WTC11 (cell line): ENCODE measurements at places on chromosomes 16 and 17.

DNA sequence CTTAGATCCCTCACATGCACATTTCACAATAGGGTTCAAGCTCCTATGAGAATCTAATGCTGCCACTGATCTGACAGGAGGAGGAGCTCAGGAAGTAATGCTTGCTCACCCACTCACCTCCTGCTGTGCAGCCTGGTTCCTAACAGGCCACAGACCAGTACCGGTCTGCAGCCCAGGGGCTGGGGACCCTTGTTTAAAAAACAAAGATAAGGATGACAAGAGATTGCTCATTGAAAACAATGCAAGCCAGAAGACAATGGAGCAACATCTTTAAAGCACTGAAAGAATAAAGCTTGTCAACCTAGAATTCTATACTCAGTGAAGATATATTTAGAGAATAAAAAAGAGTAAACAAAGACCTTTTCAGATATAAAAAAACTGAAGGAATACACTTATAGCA, 22.8 kb upstream of the FA2H start:
- no peak for DNase-seq

DNA sequence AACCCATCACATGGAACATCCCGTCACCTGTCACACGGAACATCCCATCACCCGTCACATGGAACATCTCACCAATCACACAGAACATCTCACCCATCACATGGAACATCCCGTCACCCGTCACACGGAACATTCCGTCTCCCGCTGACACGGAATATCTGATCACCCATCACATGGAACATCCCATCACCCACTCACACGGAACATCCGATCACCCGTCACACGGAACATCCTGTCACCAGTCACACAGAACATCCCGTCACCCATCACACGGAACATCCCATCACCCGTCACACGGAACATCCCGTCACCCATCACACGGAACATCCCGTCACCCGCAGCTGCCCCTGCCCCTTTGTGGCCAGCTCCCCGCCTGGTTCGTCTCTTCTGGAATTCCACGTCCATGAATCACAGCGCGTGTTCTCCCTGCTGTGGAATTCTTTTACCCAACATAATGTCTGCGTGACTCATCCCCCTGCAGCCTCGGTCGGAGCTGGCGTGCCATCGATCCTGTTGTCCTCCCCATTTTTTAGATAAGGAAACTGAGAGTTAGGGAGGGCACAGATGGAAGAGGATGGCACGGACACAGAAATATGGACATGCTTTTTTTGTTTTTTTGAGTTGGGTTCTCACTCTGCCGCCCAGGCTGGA, 5.6 kb downstream of the CPNE7 start:
- DNase-seq = no peak

- DNase-seq = no peak
Measured at GRCh38 chr16:78443542-78444364, 344.3 kb downstream of the WWOX start.

GRCh38 chr17:29140051-29140621, 40.1 kb downstream of the MYO18A start:
- DNase-seq = peak; percentile 83

GRCh38 chr16:85045641-85046471, 18.3 kb downstream of the KIAA0513 start:
- no peak for DNase-seq

GRCh38 chr16:81004646-81005353, 1.9 kb downstream of the CMC2 start:
- DNase-seq = no peak

DNA sequence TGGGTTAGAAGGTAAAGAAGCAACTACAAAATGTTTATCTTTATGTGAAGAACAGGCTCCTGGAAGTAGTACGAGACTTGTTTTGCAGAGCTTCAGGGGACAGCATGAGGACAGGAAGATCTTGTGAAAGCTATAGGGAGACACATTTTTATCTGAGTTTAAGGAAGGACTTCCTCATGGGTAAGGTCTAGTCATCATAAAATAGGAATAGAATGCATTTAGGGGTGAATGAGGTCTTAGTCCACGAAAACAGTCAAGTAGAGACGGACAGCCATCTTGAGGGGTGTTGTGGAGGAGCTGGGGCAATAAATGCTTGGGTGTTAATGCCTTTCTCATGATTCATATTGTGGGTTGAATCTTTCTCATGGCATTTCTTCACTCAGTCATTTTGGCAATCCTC, 24.3 kb downstream of the KCNJ16 start:
- no peak for DNase-seq

GRCh38 chr16:83814659-83814985, 6.8 kb downstream of the HSBP1 start:
- no peak for DNase-seq

- DNase-seq = peak; percentile 69
Measured at GRCh38 chr16:22188595-22189442, 17.3 kb upstream of the EEF2K start.

- DNase-seq = no peak
Measured at GRCh38 chr17:65359016-65359415, 202.4 kb downstream of the AXIN2 start.

DNA sequence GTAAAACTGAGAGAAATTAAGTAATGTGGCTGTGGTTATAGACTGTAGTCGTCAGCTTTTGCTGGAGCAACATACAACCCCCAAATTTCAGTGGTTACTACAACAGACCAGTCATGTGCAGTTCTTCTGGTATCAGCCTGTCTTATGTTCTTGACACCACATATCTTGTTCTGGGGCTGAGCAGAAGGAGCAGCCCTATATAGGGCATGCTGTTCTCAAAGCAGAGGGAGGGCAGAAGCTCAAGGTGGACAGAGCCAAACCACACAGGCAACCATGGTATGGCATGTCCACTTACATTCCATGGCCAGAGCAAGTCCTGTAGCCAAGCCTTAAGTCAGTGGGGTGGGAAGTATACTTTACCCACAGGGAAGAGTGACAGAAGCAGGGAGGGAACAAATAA, 7.7 kb downstream of the PRKAR1A start:
- DNase-seq = no peak

DNA sequence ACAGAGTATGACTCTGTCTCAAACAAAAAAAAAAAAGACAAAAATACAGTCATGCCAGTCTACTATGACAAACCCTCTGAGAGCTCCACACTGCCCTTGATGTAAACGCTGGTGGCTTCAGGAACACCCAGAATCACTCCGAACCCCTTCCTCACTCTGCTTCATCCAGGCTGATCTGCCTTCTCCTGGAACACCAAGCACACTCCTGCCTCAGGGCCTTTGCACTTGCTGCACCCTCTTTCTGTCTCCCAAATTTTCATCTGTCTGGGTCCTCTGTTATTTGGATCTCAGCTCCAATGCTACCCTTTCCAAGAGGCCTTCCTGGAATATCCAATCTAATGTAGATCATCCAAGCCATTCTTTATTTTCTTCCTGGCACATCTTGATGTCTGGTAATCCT, 7.9 kb upstream of the SLC39A11 start:
- no peak for DNase-seq

- no peak for DNase-seq
Measured at GRCh38 chr17:9911089-9911488, 6.0 kb upstream of the RCVRN start.

DNA sequence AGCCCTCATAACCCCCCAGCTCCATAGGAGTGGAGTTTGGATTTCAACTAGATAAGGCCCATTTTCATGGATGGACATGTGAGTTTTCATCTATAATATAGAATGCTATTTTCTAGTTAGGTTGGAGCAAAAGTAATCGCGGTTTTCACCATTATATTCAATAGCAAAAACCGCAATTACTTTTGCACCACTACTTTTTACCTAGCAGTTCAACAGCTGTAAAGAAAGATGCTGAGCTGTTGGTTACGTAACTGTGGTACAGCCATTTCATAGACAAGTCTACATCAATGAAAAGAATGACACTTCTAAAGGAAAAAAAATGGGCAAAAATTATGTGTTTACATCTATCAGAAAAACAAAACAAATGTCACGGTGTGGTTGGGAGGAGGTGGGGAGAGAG, 507.7 kb downstream of the MAF start:
- no peak for DNase-seq

GRCh38 chr17:57442401-57442823, 186.1 kb downstream of the MSI2 start:
- no peak for DNase-seq

DNA sequence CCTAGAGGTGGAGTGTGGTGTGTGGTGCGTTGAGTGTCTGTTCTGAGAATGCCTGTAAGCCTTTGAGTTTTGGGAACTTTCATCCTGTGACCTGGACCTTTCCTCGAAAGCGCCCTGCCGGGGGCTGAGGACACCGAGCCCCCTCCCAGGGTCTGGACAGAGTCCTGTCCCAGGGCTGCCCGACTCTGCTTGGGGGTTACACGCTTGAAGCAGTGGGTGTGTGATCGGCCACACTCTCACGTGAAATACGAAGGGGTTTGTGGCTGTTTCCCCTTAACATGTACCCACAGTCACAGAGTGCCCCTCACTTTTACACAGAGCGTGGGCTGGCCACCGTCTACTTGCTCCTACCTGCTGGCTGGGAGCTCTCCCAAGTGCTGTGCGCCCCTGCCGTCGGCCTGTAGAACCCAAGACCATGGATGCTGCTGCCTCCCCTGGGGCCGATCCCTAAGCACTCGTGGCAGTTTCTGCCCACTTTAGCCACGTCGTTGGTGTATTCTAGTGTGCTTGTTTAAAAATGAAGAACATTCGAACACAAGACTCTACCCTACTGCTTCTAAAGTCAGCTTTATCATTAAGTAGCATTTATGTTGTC, 6.8 kb downstream of the ZNF750 start:
- DNase-seq = no peak

DNA sequence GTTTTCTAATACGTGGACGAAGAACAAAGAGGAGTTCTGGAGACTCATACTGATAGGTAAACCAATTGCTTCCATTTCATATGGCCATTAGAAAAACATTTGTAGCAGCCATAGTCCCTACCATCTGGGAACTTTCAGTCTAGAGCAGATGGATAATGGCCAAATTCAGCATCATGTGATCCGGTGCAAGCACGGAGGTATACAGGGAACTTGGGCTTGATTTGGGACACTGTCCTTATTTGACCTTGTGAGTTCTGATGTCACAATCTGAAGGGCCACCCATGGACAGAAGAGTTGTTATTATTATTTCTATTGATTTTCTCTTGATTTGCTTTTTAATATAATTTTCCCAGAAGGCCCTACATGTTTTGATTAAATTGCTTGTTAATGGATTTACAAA, 154.6 kb upstream of the ZNF267 start:
- DNase-seq = no peak

DNA sequence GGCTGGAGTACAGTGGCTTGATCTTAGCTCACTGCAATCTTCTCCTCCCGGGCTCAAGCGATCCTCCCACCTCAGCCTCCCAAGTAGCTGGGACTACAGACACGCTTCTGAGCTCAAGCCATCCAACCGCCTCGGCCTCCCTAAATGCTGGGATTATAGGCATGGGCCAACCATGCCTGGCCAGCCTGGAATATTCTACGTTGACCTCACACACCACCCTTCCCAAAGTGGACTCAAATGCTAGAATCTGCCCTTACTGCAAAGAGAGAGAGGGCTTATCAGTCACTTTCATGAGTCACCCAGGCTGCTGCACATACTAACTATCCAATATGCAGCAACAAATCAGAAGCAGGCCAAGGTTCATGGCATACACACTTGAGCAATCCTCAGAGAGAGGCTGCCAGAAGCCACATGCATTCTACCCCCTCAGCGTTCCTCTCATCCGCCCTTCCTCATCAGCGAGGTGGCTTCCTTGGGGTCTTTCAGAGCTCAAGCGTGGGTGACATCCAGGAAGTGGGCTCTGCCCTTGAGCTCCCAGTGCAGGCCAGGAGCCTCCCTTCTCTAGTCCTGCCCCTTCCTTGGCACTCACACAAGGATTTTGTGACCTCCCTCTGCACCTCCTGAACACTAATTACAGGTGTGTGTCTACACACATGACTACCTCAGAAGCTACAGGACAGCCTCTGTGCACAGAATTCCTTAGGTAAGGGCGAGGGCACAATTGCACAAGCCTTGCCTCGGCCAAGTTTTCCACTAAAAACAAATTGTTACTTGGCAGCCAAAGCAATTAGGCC, 24.8 kb upstream of the SIAH1 start:
- DNase-seq = no peak

DNA sequence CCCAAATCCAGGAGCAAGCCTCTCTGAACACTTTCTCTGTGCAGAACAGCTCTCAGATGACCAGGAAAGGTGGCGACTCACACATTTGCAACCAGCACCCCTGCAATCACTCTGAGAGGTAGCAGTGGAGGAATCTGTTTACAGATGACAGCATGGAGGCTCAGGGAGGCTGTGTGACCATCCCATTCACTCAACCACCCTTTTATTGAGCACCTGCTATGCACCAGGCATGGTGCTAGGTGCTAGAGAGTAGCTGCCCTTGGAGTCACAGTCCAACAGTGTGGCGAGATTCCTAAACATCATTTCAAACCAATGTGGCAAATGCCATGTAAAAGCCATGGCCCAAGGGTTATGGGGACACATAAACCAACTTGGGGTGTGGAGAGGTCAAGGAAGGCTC, 1.5 kb upstream of the ITGB4 start:
- no peak for DNase-seq

- DNase-seq = no peak
Measured at GRCh38 chr17:13582776-13583547, 18.8 kb downstream of the HS3ST3A1 start.

DNA sequence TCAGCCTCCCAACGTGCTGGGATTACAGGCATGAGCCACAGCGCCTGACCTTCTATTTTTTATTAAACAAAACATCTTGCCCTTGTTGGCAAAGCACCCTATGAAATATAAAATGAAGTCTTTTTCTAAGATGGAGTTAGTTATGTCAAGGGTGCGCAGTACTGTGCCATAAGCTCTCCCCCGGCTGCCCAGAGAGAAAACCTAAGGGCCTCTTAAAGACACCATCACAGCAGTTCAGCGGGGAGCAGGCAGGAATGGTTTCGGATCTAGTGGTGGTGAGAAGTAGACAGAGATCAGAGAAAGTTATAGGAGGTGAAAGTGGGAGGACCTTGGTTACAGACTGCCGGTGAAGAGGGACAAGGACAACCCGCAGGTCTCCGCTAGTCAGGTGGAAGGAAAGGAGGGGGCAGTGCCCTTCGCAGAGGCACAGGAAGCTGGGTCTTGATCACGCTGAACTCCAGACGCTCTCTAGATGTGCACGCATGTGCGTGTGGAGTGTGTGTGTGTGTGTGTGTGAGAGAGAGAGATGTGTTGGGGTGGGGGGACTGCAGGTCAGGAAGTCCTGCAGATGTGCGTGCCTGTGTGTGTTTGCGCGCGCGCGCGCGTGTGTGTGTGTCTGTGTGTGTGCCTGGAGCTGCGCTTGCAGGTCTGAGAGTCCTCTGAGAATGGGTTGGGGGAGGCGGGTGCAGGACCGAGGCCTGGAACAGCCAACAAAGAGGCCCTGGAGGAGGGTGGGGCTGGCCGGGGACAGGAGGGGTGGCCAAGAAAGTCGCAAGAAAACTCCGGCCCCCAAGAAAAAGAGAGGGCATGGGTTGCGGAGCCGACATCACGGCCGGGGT, 748 bp upstream of the CMTM3 start:
- DNase-seq = peak; percentile 74
